ENCODE measurements at places on chromosomes 1 and 21.
A peak's percentile ranks its signal among the peaks of the same experiment; 100 is the strongest.

GRCh38 chr1:109427171-109427467 lies 871 bp upstream of the PSMA5 start:
- DNase-seq, result no peak

GRCh38 chr1:56441601-56442000 lies 137.8 kb downstream of the PLPP3 start:
- no peak for DNase-seq

GRCh38 chr1:11784993-11785769 lies 20.6 kb downstream of the MTHFR start:
- peak; percentile 95 for DNase-seq

DNA sequence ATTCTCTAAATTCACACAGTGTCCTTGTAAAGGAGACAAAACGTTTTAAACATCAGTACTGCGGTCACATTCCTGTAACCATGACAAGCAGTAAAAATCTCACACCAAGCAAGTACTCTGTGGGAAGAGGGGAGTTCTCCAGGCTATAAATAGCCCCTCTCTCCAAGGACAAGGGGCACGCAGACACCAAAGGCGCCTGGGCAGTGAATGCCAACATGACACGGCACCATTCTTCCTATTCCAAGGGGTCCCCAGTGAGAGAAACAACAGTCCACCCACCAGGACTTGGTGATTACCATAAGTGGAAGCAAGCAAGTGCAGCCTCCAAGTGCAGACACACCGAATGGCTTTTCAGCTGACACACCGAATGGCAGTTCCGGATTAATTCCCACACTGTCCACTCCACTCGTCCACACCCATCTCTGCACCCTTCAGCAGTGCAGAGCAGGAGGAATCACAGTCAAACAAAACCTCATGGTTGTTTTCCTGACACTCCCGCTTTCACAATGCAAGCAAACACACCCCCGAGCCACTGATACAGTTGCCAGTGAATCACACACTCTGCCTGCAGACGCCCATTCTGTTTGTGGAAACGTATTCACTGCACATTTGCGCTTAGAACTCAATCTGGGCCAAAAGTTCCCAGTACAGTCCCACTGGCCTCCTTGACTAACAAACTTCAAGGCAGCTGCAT lies 1.8 kb downstream of the PTTG1IP start:
- peak; percentile 97 for DNase-seq

GRCh38 chr1:108316545-108316944 lies 72.7 kb upstream of the NBPF4 start:
- DNase-seq, result no peak

DNA sequence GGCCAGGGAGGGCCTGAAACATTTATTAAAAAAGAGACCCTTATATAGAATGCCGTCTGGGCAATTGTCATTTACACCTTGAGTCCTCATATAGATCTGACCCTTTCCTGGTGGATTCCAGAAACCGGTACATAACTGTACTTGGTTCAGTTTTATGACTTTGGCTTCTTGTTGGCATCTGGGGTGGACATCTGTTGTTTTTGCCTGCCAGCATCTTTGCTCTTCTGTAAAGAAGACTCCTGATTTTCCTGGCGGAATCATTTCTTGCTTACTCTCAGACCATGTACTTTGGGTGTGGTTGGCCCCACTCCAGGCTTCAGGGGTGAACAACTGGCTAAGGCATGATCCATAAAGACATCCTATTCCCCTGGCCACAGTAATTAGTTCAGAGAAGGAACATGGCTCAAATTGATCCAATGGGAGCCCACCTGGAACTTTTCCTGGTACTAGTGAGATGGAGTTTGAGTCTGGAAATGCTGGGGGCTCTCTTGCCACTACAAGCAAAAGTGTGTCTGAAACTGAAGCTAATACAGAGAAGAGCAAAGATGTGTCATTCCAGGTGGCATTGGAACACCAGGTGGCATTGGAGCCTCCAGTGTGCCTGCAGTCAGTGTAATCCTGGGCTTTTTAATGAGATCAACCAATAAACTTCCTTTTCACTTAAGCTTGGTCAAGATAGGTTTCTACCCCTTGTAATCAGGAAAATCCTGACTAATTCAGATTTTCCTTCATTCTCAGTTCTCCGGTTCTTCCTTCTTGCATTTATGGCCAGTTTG lies 332.5 kb upstream of the CAMK1G start:
- DNase-seq, result no peak

DNA sequence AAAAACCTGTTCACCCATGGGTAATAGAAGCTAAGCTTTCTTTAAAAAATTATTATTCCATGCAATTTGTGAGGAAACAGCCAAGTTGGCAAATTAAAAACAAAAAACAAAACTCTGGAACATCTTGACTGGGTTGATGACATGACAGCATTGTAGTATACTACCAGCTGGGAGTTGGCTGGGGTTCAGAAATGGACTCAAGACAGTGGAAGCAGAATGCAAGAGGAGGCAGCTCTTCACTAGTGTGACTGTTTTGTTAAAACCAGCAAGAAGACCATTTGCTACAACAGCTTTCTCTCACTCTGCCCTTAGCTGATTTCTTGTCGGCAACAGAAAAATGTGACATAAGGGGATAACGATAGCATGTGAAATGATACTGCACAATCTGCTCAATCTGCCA lies 1298.9 kb upstream of the ADGRL4 start:
- no peak for DNase-seq

DNA sequence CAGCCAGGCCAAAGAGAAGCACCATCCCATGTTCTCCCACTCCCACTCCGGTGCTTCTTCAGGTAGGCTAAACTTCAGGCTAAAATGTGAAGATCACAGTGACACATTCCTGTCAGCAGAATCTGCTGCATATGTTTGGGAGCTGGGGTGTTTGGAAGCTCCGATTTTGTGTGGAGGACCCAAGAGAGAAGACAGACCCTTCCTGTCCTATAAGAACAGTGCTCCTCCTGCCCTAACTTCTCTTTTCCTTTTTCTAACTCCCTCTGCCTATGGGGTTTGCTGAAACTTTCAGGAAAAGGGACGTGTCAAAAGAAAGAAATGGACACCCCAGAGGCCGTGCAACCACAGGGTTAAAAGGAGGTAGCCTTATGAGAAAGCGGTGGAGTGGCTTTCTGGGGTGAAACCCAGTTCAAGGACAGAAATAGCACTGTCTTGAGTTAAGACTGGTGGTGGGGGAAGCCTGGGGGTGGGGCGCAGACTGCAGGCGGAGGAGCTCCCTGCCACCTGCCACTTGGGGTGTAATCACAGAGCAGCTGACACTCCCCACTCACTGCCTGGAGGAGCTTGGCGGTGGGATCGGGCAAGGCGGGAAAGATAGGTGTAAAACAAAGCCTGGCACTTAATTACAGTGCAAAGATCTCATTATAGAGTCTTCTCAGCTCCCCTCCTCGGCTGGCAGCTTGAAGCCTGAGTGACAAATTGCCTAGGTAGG lies 645 bp upstream of the TLR5 start:
- no peak for DNase-seq

- DNase-seq, result no peak
These were observed 167.7 kb downstream of the TOMM20 start for GRCh38 chr1:234960722-234961455.

- no peak for DNase-seq
These were observed 37.6 kb upstream of the BTG3 start for GRCh38 chr21:17650292-17650691.

DNA sequence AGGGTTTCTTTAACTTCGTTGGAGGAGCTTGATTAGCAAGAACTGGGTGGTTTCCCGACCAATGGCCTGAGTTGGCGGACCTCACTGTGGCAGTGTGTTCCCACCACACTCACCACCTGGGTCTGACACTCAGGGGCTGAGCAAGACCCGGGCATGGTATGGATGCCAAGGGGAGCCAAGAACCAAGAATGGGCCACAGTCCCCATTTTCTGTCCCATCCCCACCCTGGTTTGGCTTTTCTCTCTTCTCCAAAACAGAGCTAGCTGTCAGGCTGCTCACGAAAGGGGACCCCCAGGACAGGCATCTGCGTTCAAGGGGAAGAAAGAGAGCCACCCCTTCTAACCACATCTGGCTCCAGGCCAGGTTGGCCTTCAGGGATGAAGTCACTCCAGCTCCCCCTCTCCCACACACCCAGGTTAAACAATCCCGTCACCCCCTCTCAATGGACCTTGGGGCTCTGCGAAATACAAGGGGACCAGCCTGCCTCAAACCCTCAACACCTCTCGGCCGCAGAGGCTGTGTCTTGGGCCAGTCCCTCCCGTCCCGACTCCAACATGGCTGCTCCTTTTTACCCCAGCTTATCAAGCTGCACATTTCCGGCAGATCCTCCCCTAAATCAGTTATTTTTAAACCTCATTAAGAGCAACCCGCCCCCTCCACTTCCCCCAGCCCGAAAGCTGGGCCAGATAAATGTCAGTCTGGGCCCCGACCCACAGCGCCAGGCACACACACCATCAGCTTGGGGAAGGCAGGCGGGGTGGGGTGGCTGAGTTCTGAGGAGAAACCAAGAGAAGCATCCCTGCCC lies 3.4 kb downstream of the TAGLN2 start:
- peak; percentile 58 for DNase-seq

GRCh38 chr1:92485381-92486250 lies 1.1 kb downstream of the GFI1 start:
- DNase-seq, result peak; percentile 89

GRCh38 chr1:218872026-218872425 lies 301.7 kb upstream of the LYPLAL1 start:
- DNase-seq, result no peak

- no peak for DNase-seq
These were observed 1.2 kb upstream of the MR1 start for GRCh38 chr1:181032535-181032934.

DNA sequence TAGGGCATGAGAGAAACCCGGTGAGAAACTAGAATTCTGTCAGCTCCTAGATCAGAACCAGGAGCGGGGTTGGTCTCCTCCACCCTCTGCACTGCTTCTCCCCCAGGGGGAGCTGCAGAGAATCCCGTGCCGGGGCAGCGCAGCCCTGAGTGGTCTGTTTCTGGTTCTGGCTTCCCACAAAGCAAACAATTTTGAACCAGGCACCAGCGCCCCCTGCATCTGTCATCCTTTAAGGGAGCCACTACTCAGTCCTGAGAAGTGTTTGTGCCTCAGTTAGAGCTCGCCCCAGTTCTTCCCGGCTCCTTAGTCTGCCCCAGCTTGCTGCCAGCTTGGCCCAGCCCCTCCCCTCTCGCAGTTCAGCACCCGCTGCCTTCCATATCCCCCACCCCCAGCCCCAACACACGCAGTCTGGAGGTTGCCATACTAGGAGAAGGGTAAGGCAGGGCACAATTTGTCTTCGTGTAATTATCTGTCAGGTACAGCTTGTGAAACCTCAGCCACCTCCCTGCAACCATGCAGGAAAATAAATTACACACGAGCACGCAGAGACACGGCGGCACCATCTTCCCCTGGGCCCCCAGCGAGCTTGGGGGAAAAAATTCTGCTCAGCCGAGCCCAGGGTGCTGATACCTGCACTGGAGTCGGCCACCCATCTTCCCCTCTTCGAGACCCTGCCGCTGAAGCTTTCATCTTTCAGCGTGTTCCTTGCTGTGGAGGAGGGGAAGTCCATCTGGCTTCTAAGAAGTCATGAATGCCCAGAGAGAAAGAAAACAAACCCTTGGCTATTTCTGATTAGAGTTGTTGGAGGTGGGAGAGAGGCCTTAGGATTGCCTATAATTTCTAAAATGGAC lies 62.6 kb upstream of the CD1D start:
- peak; percentile 87 for DNase-seq

DNA sequence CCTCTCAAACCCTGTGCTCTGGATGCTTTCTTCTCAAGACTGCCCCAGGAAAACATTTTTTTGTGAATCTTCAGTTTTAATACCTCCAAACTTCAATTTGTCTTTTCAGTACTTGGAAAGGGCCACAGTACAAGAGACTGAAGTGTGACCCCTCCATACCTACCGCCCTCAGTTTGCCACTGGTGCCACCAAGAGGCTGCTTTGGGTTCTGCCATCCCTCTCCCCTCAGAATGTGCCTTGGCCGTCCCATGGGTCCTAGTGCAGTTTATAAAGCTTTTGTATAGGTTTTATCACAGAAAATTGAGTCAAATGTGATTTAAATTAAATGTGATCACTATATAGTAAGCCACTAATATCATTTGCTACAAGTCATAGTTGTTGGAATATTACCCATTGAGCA lies 60.8 kb upstream of the PGD start:
- DNase-seq, result no peak

- DNase-seq, result peak; percentile 57
These were observed 355.7 kb downstream of the LTN1 start for GRCh38 chr21:28636752-28637691.

GRCh38 chr1:51792864-51793263 lies 85.7 kb downstream of the NRDC start:
- DNase-seq, result no peak

- DNase-seq, result no peak
These were observed 54.2 kb downstream of the SH3GLB1 start for GRCh38 chr1:86758570-86758969.

All from osteoblast (primary cell).